ENCODE measurements at places on chromosomes 12 and 14.

GRCh38 chr12:47757840-47758583 is 668 bp downstream of the RAPGEF3 start:
- no peak for DNase-seq

- peak; percentile 39 for DNase-seq
Observed at GRCh38 chr12:13233830-13234641, 37.5 kb downstream of the EMP1 start.

DNA sequence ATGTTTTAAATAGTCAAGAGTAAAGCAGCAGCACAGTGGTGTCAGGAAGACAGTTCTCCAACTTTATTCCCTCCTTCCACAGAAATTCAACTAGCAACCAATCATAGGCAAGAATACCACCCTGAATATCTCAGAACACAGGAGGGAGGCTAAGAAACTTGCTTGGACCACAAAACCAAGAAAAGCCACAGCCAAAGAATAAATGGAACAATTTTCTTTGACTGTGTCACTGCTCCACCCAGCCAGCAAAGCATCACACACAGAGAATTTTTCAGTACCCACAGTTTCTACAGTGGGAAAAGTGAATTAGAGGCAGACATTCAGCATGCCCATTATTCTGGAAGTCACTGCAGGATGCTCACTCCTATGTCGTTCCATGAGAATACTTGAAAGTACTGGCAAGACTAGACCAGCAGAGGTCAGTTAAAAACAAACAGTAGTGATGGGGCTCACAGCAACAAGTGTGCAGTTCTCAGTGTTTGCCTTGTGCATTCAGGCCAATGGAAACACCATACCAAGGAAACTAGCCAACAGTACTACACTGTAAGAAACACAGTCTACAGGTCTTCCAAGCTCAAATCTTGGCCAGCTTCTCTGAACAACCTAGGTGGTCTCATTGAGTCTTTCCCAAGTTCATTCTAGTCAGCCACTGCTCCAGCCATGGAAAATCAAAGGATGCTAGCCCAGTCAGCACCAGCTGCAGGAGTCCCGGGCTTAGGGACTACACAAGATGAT is 56.8 kb upstream of the FOXG1 start:
- no peak for DNase-seq

DNA sequence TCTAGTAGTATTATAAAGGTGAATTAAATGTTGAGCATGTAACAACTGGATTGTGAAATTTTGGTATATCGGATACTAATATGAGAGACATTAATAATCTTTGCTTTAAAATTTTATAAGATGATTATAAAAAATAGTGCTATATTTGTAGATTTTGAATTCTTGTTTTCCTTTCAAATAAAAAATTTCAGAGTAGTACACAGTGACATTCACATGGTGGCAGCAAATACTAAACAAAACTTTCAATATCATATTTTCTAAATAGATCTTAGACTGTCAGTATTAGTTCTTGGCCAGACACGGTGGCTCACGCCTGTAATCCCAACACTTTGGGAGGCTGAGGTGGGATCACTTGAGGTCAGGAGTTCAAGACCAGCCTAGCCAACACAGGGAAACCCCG is 166.0 kb downstream of the NAV3 start:
- DNase-seq = no peak

- peak; percentile 37 for DNase-seq
Observed at GRCh38 chr14:32588448-32589320, 259.6 kb downstream of the AKAP6 start.

GRCh38 chr12:70330158-70330557 is 35.9 kb upstream of the KCNMB4 start:
- no peak for DNase-seq

- DNase-seq = peak; percentile 74
Observed at GRCh38 chr14:77039285-77040058, 11.0 kb upstream of the IRF2BPL start.

DNA sequence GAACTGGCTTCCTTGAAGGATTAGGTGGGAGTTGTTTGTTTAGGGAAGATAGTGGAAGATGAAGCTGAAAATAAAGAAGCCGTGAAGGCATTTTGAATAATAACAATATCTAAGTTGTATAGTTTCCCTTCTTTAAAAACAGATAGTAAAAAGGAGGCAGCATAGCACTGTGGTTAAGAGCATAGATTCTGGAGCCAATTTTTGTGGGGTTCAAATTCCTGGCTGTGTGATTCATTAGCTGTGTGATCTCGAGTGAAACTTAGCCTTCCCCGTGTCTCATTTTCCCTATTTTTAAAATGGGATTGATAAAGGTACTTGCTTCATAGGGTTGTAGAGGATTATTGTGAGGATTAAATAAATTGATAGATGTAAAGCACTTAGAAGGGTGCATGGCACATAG is 104.5 kb downstream of the MYRFL start:
- no peak for DNase-seq

GRCh38 chr12:24574538-24574937 is 374.4 kb downstream of the BCAT1 start:
- DNase-seq = no peak

DNA sequence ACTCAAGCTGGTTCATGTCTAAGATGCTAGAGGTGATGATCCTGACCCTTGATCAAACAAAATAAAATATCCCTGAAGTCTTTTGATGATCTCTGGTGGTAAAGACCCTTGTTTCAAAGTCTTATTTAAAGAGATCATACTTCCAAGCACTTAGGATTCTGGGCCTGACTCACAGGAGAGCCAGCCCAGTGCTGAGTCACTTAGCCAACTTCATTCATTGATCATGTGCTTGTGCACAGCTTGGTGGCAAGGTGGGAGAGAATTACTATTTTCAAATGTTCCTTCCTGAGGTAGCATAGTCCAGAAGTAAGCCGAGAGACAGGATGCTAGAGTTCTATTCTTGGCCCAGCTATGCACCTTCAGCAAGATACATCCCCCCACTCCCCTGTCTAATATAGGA is 40.6 kb downstream of the SCN8A start:
- no peak for DNase-seq

- no peak for DNase-seq
Observed at GRCh38 chr12:114406316-114406983, 506 bp upstream of the TBX5 start.

DNA sequence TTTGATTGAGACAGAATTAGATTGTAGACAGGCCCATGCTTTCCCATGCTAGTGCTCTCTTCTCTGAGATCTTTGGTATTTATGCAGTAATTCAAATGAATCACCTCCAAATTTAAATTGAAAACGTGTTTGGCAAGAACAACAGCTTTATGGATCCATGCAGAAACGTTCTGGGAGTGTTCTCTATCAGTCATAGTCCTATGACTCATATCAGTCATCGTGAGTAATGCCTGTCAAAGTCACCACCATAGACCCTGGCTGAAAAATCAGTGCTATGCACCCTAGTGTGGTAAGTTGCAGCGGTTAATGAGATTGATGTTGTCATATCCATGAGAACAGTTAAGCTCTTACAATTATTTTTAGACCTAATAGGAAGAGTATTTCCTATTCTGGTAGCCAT is 90.1 kb upstream of the FOXG1 start:
- no peak for DNase-seq

- no peak for DNase-seq
Observed at GRCh38 chr12:91926848-91927247, 218.8 kb downstream of the BTG1 start.

GRCh38 chr14:71398450-71398849 is 491.2 kb downstream of the PCNX1 start:
- DNase-seq = no peak

DNA sequence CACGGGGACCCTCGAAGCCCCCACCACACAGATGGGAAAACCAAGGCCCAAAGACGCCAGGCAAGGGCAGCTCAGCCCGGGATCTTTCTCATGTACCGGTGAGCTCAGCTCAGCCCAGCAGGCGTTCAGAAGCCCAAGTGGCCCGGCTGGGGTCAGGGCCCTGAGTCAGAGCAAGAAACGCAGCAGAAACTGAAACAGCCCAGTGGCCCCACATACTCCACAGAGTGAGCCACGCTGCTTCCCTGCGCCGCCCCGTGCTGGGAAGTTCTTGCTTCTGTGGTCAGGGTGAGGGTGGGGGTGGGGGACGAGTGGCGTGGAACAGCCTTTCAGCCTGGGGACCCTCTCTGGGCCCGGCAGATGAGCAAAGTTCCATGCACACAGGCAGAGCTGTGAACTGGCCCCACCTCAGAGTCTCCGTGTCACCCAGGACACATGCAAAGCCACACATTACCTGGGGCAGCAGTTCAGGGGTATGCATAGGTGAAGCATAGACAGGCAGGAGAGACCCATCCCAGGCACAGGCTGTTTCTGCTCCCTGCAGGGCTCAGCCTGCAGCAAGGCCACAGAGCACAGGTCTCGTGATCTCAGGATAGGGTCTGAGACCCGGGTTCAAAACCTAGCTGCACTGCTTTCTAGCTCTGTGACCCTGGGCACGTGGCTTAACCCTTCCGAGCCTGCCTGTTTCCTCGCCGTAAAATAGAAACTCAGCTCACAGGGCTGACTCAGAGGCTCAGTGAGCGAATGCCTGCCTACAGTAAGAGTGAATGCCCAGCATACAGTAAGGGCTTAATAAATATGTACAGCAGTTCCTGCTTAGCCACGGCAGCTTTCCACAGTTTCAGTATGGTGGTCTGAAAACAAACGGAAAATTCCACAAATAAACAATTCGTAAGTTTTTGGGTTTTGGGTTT is 21.6 kb downstream of the NCOR2 start:
- DNase-seq = peak; percentile 38

GRCh38 chr14:32524609-32525375 is 195.7 kb downstream of the AKAP6 start:
- no peak for DNase-seq

- no peak for DNase-seq
Observed at GRCh38 chr14:57171363-57171762, 97.3 kb downstream of the EXOC5 start.

GRCh38 chr14:30779210-30779609 is 95.1 kb upstream of the COCH start:
- no peak for DNase-seq

GRCh38 chr12:110355073-110355472 is 48.4 kb downstream of the ANAPC7 start:
- DNase-seq = peak; percentile 55

GRCh38 chr12:81167694-81168093 is 89.8 kb downstream of the ACSS3 start:
- DNase-seq = no peak

- DNase-seq = no peak
Observed at GRCh38 chr12:71440763-71441748, 1.5 kb downstream of the LGR5 start.

- peak; percentile 53 for DNase-seq
Observed at GRCh38 chr12:26122061-26122680, 2.7 kb downstream of the BHLHE41 start.

GRCh38 chr12:51023625-51024382 is 2.4 kb downstream of the SLC11A2 start:
- peak; percentile 49 for DNase-seq

DNA sequence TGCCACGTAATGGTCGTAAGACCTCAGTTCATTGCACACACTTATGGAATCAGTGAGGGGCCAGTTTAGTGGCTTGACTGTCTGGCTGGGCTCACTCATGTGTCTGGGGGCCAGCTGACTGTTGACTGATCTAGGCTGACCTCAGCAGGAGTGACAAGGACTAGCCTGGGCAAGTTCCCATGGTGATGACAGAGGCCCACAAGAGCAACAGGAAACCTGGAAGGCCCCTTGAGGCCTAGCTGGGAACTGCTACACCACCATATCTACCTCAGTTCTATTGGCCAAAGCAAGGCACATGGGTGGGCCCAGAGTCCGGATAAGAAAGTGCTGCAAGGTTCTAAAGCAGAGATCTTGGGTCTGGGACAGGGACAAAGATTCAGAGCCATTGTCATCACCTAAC is 21.3 kb upstream of the RFLNA start:
- peak; percentile 70 for DNase-seq
